NCI-H2227 treated with DMSO at 0.1 percent for 48 hours (cell line): ENCODE measurements at places on chromosomes 13 and 19.

DNA sequence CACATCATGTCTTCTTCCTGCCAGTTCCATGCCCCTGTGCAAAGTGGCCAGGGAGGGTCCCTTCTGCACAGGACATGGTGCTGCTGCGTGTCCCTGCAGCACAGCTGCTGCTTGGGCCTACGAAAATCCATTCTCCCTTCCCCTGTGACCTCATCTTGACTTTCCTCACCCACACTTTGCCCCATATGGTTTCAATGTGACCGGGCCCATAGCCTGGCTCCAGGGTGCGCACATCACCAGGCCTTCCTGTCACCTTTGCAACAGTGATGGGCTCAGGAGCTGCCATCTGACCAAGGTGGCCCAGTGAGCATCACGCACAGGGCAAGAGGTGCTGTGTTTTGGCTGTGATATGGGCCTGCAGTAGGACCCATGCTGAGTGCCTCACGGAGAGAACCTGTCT is 10.8 kb downstream of the PPP1R12C start:
- no peak for DNase-seq

GRCh38 chr13:47233734-47234133 is 336.9 kb upstream of the HTR2A start:
- no peak for DNase-seq

- DNase-seq, result no peak
Observed at GRCh38 chr13:74570046-74570445, 435.8 kb upstream of the KLF12 start.

- DNase-seq, result no peak
Observed at GRCh38 chr19:29851769-29852521, 40.2 kb downstream of the CCNE1 start.

DNA sequence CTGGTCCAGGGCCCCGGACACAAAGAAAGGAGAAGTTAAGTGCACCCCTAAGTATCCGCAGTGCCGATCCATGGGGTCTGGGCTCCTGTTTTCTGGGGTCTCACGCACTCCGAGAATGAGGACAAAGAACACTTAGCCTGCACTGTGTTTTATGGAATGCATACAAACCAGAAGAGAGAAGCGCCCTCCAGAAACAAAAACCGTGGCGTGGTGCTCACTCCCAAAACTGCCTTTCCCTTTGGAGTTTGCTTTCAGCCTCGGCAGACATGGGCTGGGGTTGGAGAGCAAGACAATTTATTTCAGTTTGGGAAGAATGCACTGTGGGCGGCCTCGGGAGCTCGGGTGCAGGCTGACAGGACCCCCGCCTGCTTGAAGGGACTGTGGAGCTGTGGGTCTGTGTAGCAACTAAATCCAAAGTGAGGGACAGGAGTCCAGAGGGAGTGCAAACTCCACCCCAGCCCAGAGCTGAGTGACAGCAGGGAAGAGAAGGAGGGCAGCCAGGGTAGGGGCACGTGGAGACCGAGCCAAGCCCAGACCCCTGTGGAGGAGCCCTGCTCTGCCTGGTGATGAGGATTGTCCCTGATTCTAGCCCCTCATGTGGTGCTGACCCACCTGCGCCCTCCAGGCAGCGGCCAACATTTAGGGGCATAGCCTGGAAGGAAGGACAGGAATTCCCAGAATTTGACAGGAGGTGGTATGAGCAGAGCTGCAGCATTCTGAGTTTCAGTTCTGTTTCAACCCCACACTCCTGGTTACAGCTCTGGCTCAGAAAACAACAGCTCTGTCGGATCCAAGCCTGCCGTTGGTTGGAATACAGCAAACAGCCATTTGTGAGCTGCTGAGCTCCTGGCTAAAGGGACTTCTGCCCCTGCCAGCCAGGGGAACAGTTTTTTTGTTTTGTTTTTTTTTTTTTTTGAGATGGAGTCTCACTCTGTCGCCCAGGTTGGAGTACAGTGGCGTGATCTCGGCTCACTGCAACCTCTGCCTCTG is 37.8 kb upstream of the POP4 start:
- no peak for DNase-seq

GRCh38 chr19:7705387-7706187 is 3.7 kb upstream of the FCER2 start:
- no peak for DNase-seq

DNA sequence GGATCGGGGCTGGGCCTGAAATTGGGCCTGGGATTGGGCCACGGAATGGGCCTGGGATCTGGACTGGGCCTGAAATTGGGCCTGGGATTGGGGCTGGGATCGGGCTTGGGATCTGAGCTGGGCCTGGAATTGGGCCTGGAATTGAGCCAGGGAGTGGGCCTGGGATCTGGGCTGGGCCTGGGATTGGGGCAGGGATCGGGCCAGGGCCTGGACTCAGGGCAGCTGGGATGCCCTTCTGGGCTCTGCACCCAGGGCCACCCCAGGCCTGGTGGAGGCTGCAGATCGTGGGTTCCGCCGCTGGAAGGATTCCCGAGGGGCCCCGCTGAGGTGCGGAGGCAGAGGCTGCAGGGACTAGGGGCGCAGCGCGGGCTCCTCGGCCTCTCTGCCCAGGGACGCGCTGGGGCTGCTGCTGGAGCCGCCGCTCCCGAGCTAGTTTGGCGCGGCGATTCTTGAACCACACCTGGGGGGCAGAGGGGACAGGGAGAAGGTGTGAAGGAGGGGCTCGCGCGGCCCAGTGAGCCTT is 1.8 kb downstream of the TPRX1 start:
- no peak for DNase-seq
